ENCODE measurements at places on chromosomes 4 and X. TPM values are rescaled to one million over a fixed set of nuclear protein-coding genes. Genes with fewer than 3 reads are reported as not detected.

The VSIG4 gene
- 16.0 TPM for polyA plus RNA-seq

The AFM gene
- polyA plus RNA-seq, result not detected

The PCDH19 gene
- 0.25 TPM for polyA plus RNA-seq

The DCAF12L2 gene
- polyA plus RNA-seq, result 0.11 TPM

The TIMP1 gene
- 284 TPM for polyA plus RNA-seq

The NMU gene
- polyA plus RNA-seq, result not detected

The SSX4 gene
- not detected for polyA plus RNA-seq

The PASD1 gene
- not detected for polyA plus RNA-seq

The MGAT4D gene
- polyA plus RNA-seq, result not detected

The PABPC4L gene
- polyA plus RNA-seq, result 0.97 TPM

The NWD2 gene
- polyA plus RNA-seq, result 0.07 TPM

The ZNF674 gene
- polyA plus RNA-seq, result 1.4 TPM

The HSFX3 gene
- not detected for polyA plus RNA-seq

The TKTL2 gene
- not detected for polyA plus RNA-seq

The CLGN gene
- polyA plus RNA-seq, result 86.5 TPM

Measured in right cardiac atrium (tissue), 5 donors.